ENCODE measurements at places on chromosomes 6 and 20.
A peak's percentile ranks its signal among the peaks of the same experiment; 100 is the strongest.

DNA sequence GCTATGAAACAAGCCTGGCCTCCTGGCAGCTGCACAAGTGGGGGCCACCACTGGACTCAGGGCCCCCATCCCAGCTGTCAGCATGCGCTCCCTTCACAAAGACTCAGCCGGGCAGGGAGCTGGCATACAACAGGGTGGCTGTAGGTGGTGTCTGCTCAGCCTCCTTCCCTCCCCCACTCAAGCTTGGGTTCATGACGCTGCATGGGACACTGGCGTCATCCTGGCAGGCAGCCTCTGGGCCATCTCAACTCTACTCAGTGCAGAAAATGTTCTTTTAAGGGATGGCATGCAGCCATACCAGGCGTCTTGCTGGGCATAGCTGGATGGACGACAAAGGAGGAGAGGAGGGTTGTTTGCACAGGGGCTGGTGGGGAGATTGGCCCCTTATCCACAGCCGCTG, 30.5 kb downstream of the SAYSD1 start:
- no peak for DNase-seq

GRCh38 chr6:124714728-124715127, 247.5 kb upstream of the RNF217 start:
- DNase-seq: no peak

DNA sequence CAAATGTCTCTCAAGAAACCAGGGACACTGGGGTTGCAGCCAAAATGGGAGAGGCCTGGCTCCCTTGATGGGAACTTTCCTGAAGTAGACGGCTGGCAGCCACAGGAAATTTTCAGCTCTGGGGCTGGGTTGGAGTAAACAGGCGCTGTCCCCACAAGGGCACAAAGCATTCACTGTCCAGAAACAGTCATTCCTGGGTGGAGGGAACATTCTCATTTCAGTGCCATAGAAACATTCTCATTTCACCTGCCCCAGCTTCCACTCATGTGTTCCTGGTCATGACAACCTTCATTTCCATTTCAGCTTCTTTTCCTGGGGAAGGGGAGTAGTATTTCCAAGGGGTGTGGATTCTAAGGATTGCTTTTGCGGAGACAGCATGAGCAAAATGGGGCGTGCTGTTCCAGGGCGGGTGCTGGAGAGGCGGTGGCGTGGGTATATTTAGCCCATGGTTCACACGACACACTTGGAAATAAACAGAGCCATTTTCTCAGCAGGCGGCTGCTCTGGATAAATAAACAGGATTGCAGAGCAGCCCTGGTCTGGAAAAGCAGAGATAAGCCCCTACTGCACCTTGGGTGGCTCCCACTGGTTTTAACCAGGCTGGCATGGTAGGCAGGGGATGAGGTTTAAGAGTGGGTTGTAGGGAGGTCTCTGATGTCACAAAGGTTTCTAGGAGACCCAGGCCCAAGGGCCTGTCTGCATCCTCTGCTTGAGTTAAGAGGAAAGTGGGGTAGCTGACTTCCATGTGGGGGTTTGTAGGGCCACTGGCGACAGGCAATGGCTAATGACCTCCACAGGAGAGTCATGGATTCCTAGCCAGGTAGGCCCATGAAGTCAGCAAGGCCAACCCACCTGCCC, 32.9 kb downstream of the COX4I2 start:
- no peak for DNase-seq

- DNase-seq: no peak
Observed at GRCh38 chr6:120604510-120604909, 729.8 kb downstream of the TBC1D32 start.

DNA sequence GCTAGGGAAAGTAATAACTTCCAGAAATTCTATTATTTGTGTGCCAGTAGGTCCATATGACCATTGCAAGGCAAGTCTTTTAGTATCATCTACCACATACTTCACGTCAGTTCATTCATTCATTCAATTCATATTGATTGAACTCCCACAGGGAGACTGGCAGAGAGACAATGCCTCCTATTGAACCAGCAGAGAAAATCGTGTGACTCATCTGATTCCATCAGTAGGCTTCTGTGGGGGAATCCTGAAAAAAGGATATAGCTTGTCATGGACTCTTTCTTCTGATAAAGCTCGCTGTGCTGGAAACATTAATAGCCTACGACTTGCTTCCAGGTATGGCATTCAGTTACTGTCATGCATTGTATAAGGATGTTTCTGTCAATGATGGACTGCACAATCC, 45.3 kb upstream of the CNR1 start:
- no peak for DNase-seq

DNA sequence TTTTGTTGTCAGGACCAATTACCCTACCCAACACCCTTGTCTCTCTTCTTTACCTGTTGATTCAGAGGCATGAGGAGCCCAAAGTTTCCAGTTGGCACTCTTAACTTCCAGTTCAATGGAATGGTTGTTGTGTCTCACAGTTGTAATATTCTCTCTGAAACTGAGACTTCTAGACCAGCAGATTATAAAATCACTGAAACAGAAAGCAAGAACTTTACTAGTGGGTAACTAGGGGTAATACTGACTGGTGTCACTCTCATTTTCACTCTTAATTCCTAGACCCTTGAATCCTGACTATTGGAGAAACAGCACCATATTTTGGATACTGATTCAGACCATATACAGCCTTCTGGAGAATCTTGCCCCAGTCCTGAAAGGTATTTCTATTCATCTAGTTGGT, 140.2 kb upstream of the MMS22L start:
- DNase-seq: no peak

DNA sequence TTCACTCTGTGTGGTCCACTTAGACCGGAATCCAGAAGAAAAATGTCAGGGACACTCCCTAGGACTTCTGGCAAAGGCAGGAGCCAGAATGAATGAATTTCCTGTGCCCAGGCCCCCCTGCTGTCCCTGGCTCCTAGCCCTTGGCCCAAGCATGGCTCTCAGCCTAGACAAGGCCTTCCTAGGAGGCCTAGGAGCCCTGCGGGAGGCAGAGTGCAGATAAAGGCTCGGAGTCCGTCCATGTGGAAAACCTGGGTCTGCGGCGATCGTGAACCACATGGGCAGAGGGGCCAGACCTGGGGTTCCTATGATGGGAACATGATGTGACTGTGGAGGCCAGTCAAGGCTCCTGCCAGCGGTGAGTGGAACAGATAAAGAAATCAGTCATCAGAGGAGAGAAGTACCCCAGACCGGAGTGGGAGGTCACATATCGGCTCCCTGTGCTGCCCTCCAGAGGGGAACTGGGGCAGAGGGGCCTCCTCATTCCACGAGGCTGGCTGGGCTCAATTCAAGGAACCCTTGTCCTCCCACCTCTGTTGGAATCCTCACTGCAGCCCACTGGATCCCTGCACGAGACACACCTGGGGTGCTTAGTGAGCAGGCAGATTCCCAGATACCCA, 5.9 kb upstream of the VSTM2L start:
- peak; percentile 73 for DNase-seq

DNA sequence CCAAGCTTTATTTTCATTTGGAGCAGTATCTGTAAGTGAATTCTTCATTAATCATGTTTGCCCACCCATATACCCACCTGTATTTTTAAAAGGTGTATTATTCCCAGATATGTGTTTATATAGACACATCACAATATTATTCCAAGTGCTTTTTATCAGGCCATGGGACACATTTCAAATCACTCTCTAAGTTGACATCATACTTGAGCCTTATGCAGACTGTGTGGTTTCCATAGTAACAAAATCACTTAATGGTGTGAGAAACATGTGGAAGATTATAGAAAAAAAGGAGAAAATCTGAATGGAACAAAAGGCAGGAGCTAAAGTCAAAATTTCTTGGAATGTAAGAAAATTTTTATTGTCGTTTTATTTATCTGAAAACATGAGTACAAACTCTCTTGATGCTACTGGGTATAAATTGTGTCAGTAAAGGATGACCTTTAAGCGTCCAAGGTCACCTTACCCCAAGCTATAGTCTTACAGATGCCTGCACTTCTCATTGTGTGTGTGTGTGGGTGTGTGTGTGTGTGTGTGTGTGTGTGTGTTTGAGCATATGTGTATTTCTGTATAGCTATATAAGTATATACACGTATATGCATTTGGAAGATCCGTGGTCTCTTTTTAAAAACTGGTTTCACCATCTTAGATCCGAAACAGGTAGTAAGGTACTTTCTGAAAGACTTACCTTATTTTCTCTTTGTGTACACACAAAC, 79.8 kb upstream of the CCN6 start:
- DNase-seq: no peak

DNA sequence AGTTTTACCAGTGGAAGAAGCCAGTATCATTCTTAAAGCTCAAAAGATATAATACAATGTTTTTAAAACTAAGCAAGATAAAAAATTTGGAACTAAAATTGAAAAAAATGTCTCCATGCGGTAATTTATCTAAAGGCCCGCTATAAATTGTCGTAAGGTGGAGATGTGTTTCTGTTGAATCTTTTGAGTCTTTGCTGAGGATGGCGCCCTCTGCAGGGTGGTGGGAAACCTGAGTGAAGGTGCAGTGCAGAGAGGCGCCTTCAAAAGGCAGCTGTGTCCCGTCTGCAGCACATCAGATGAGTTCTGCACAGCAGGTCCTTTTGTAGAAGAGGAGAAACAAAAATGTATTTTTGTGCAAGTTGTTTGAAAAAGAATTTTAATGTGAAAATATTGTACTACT, 29.4 kb upstream of the KIF25 start:
- peak; percentile 71 for DNase-seq

- DNase-seq: no peak
Observed at GRCh38 chr6:465531-466348, 74.2 kb downstream of the IRF4 start.

GRCh38 chr20:56989516-56989915, 276.9 kb downstream of the BMP7 start:
- DNase-seq: peak; percentile 38

DNA sequence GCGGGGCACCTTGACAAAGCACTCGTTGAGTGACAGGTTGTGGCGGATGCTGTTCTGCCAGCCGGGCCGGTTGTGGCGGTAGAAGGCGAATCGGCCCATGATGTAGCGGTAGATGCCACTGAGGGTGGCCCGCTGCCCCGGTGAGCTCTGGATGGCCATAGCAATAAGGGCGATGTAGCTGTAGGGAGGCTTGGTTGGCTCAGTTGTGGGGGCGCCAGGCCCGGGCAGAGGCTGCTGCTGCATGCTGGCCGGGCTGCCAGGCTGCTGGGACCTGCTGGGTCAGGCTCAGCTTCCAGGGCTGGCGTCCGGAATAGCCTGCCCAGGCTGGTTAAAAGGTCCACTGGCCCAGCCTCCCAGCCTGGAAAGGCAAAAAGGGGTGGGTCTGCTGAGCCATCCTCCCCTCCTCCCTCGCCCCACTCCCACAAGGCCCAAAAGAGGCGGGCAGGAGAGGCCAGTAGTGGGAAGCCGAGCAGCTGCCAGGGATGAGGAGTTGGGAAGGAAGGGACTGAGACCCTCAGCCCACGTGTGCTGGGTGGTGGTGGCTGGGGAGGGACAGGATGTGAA, at the start of gene FOXS1:
TSS of gene FOXS1 (minus strand) at position 305 of the 564 bp plus-strand sequence. CDS start at position 243, 62 bp downstream.
- no peak for DNase-seq

GRCh38 chr20:13356591-13356990, 135.5 kb downstream of the ISM1 start:
- DNase-seq: no peak

DNA sequence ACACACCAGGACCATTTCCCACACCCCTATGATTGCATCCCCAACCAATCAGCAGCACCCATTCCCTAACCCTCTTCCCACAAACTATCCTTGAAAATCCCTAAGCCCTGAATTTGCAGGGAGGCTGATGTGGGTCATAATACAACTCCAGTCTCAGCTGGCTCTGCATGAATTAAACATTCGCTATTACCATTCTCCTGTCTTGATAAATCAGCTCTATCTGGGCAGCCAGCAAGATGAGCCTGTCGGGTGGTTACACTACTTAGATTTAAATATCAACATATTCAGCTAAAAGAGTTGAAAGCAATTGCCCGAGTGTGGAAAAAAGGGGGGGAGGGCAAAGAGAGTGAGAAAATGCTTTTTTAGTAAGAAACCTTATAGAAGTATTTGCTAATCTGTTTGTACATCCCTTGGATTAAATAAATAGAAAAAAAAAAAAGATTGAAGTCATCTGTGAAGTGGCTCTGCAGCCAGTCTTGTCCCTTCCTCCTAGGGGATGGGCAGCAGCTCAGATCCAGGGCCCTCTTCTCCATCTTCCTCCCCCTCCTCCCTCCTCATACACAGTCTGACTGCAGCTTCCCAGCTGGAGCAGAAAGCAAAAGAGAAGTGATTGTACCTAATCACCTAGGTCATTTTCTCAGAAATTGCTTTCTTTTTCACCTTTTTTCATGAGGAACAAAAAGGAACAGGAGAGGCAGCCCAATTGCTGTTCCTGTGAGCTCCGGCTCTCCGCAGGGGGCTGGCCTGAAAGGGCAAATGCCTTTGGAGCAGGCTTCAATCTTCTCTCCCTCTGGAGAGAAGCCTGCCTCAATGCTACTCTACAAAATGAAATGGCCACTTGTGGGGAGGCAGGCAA, 356.6 kb upstream of the SULF2 start:
- DNase-seq: no peak

- DNase-seq: no peak
Observed at GRCh38 chr6:41237128-41237527, 9.0 kb downstream of the TREML4 start.

- DNase-seq: no peak
Observed at GRCh38 chr20:38209736-38210405, 44.8 kb upstream of the TGM2 start.

- no peak for DNase-seq
Observed at GRCh38 chr6:77462359-77463307, 658 bp downstream of the HTR1B start.

DNA sequence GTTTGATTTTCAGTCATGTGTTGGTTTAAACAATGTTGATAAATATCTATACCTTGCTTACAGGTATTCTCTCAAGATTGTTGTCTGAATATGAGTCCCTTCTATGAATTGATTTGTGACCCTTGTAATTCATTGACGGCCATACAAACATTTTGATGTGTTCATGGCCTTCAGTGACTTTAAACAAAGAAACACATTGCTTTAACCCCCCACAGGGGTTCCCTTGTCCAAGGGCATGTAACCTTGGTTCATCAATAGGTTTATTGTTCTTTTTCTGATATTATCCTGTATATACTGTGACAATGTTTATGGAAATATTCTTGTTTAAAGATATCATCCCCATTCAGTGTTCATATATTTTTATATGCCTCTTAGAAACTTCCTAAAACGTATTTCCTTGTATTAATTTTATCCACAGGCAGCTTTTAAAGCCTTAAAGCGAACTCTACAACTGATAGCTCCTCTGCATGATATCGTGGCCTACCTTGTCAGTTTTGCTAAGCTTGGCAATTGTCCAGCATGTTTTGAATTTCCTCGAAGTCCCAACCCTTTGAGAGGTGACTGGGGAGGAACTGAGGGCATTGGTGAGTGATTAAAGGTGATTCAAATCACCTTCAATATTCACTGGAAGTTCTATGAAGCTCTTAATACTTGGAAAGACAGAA, 87.0 kb downstream of the CD164 start:
- DNase-seq: peak; percentile 63

GRCh38 chr6:157215717-157216116, 107.6 kb downstream of the TMEM242 start:
- no peak for DNase-seq

Data from Karpas-422 (cell line).